Stimulated activated CD8-positive, alpha-beta memory T cell treated with anti-CD3 and anti-CD28 coated beads, Interleukin-4, amount 100 ng/mL, for 4 hours (primary cell): ENCODE measurements at places on chromosomes 4 and X.

- DNase-seq = no peak
Observed at GRCh38 chr4:119046263-119046662, 89.4 kb upstream of the MYOZ2 start.

DNA sequence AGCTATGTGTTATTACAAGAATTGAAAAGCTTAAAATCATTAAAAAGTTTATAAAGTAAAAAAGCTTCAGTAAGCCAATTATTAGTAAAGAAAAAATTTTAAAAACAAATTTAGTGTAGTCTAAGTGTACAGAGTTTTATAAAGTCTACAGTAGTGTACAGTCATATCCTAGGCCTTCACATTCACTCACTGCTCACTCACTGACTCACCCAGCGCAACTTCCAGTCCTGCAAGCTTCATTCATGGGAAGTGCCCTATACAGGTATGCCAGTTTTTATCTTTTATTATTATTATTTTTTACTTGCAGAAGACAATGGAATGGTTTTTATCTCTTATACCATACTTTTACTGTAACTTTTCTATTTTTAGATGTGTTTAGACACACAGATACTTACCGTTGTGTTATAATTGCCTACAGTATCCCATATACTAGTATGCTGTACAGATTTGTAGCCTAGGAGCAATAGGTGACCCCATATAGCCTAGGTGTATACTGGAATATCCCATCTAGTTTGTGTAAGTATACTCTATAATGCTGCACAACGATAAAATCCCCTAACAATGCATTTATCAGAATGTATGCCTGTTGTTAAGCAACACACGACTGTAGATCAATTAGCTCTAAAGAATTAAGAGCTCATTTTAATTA is 230.7 kb downstream of the DCLK2 start:
- DNase-seq = no peak

- DNase-seq = no peak
Observed at GRCh38 chr4:152328582-152328981, 207.3 kb downstream of the FBXW7 start.

DNA sequence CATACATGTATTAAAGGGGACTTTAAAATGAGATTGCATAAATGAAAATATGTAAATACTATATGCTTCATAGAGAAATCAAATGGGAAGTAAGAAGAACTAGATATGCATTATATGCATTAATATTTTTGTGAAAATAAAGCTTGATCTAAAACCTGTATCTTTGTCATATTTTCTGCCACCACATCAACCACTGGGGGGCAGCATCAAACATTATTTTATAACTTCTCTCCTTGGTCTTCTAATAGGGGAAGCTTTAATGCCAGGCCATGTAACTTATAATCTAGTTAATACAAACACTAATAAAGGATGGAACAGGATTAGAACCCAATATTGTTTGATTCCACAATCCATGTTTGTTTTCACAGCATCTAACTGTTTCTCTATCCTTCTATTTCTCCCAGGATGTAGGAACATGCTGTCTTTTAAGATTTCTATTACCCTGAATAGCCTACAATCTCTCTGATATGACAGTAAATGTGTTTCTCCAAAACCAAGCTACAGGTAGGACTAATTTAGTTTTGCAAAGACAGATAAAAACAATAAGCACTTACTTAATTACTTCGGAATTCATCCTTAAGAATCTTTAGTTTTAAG is 10.0 kb downstream of the QRFPR start:
- no peak for DNase-seq

GRCh38 chrX:22975786-22976185 is 24.0 kb upstream of the DDX53 start:
- no peak for DNase-seq

- no peak for DNase-seq
Observed at GRCh38 chrX:11558972-11559371, 106.7 kb downstream of the ARHGAP6 start.

- no peak for DNase-seq
Observed at GRCh38 chr4:41141900-41142299, 72.4 kb downstream of the APBB2 start.
